ENCODE measurements at places on chromosomes 6 and 20.

DNA sequence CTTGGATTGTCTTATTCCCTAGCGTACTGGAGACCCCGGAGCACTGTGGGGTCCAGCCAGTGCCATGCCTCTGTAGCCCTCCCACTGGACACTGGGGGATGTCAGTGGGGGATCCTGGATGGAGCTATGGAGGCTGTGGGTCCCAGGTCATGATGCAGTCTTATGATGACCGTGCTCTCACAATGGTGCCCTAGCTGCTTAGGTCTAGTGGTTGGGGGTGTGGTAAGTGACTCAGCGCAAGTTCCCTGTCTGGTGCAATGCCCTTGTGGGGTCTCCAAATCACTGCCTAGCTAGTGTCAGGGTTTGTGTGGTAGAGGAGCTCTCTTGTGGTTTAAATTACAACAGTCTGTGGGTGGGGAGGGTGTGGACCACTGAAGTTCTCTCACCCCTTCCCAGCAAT, 135.4 kb downstream of the CDC5L start:
- DNase-seq, result no peak

- peak; percentile 23 for DNase-seq
Measured at GRCh38 chr20:12570371-12570770, 438.4 kb upstream of the SPTLC3 start.

DNA sequence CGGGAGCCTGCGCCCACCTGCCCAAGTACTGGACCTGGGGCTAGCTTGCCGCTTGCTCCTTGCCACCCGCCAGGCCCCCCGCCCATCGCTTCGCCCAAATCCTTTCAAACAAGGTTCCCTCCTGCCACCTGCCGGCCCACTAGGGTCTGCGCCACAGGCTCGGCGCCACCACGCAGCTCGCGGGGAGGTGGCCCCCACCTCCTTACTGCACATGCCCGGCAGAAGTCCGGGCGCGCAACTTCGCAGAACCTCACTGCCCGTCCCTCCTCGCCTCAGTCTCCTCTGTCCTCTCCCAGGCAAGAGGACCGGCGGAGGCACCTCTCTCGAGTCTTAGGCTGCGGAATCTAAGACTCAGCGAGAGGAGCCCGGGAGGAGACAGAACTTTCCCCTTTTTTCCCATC, 11.2 kb downstream of the GNAS-AS1 start:
- no peak for DNase-seq

DNA sequence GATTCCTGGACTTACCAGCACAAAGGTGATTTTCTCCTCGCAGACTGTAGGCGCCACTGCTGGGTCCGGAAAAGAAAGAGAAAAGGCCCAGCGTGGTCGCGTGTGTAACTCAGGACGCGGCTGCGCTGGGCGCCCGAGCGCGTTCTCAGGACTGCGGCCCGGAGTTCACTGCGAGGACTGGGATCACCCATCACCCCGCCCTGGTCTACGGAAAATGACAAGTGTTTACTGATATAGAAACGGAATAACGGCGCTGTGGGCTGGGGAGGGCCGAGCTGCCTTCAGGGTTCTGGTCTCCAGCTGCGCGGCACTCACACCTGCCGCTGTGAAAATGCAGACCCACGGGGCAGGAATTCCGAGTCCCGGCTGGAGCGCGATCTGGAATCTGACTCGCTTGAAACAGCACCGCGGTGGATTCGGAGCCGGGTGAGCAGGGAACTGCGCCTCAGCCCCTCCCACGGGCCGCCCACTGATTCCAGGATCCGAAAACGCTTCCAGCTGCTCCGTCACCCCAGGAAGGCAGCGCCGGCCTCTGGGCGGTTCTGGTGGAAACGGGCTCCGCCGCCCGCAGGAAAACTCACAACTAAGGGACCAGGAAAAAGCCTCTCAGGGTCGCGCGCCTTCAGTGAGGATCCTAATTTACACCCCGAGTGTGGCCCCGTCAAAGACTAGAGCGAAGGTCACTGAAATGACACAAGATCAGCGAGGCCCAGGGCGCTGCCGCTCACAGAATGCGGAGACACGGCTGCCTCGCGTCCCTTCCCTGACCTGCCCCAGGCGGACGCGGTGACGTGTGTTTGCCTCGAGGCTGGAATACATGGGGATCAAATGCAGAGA, 34.5 kb downstream of the HLA-A start:
- DNase-seq, result peak; percentile 52

GRCh38 chr6:28585335-28585734, 59.7 kb downstream of the GPX5 start:
- DNase-seq, result no peak

- DNase-seq, result no peak
Measured at GRCh38 chr6:117143647-117144046, 121.7 kb upstream of the VGLL2 start.

DNA sequence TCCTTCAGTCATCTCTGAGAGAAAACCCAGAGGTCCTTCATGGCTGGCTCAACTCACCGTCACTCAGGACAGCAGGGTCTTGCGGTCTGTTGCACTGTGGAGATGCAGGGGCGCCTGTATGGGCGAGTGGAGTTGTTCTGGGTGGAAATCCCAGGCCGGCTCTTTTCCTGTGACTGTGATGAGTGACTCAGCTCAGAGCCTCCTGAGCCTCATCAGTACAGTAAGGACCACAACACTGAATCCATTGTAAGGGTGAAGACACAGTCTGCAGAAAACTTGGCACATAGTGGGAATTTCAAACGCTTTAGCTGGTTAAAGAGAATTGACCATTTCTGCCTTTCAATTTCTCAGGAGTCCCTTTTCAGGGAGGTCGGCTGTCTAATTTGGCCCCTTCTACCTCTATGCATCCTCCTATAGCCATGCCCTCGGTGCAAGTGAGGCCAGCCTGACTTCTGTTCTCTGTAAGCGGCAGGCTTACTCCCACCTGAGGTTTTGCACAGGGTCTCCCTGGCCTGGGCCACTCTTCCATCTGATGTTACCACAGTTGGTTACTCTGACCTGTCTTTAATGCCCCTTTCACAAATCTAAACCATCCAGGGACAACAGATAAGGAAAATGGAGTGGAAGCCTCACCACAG, 35.5 kb upstream of the TBXT start:
- no peak for DNase-seq

GRCh38 chr6:105835373-105835772, 250.8 kb upstream of the PRDM1 start:
- DNase-seq, result no peak

GRCh38 chr6:32110632-32111031, 1.5 kb upstream of the TNXB start:
- peak; percentile 30 for DNase-seq

- DNase-seq, result no peak
Measured at GRCh38 chr6:11096109-11096508, 2.5 kb downstream of the SMIM13 start.

- no peak for DNase-seq
Measured at GRCh38 chr6:164037171-164037870, 622.8 kb downstream of the QKI start.

GRCh38 chr20:63942250-63942951, 13.8 kb downstream of the UCKL1 start:
- no peak for DNase-seq

- DNase-seq, result no peak
Measured at GRCh38 chr6:137230547-137230946, 11.4 kb upstream of the IFNGR1 start.

DNA sequence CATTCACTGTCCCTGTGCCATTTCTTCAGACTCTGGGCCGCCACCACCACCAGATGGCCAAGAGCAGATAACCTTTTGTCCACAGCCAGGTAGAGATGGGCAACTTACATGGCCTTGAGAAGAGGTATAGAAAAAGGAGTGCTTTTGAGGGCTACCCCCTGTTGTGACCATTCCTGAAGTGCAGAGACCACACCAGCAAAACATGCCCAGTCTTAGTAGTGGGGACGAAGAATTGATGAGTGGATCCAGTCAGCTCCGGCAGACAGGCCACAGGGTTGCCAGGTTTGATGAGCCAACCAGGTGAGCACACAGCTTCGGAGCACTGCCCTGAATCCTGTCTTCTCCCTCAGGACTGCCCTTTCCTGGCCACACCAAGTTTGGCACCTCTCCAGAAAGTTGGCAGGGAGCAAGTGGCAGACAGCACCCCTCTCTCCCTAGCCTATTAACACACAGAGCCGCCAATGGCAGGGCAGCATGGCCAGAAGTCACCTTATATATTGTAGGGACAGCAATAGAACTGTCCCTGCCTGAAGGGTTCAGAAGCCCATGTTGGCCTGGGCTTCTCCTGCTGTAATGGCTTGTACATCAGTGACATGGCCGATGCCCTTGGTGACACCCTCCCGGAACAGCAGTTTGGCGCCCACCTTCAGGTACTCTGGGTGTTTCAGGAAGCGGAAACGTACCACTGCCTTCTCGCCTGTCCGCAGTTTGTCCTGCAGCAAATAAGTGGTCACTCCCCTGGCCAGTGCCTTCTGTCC, 7.8 kb downstream of the GTPBP2 start:
- DNase-seq, result no peak

DNA sequence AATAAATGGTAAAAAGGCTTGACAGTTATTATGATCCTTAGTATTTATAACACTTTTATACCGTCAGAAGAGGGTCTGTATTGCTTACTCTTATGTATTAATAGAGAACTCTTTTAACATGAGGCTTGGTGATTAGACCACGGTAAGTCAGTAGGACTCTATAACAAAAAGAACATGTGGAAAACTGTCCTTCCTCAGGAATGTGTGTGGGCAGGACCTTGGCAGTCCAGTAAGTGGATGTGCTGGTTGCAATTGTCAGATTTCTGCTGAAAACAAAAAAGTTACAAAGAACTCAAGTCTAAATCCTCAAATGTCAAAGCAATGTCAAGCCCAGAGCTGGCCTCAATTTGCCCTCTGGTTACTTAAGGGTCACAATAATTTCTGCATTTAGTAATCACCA, 81.1 kb downstream of the PLCG1 start:
- no peak for DNase-seq

- DNase-seq, result peak; percentile 35
Measured at GRCh38 chr20:46132705-46133120, 14.6 kb downstream of the CD40 start.

- DNase-seq, result no peak
Measured at GRCh38 chr6:148044261-148044751, 298.3 kb upstream of the SASH1 start.

DNA sequence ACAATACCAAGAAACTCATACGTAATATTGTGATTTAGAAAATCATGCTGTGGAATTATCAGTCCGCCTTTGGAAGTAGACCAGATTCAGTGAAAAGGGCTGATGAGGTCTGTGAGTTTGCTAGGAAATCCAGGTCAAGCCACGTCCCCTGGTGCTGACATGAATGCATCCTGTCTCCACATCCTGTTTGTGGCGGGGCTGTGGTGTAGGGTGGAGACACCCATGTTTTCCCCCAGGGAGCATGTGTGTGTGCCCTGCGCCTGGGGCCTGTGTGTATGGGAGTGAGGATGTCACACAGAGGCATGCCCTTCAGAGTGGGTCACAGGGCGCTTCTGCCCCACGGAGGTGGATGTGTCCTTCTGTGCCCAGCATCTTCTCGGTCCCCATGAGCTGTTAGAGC, 109.1 kb downstream of the SASH1 start:
- DNase-seq, result no peak

- no peak for DNase-seq
Measured at GRCh38 chr20:4102381-4102780, 87.0 kb upstream of the RNF24 start.

GRCh38 chr6:118567974-118568373, 19.9 kb downstream of the PLN start:
- DNase-seq, result no peak

DNA sequence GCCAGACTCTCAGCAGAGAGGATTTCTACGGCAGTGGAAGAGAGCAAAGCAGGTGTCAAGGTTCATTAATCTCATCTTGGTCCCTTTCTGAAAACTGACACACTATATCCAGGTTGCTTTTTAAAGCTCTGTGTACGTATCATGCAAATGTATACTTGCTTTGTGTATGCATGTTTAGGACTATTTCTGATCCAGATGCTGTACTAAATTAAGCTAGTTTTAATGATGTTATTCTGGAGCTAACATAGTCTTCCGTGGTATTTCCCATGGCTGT, 59.2 kb upstream of the SNX9 start:
- no peak for DNase-seq
